RCC 7860 (cell line): ENCODE measurements at places on chromosomes 13 and 19.

- no peak for DNase-seq
Observed at GRCh38 chr13:31649766-31650165, 89.6 kb upstream of the RXFP2 start.

DNA sequence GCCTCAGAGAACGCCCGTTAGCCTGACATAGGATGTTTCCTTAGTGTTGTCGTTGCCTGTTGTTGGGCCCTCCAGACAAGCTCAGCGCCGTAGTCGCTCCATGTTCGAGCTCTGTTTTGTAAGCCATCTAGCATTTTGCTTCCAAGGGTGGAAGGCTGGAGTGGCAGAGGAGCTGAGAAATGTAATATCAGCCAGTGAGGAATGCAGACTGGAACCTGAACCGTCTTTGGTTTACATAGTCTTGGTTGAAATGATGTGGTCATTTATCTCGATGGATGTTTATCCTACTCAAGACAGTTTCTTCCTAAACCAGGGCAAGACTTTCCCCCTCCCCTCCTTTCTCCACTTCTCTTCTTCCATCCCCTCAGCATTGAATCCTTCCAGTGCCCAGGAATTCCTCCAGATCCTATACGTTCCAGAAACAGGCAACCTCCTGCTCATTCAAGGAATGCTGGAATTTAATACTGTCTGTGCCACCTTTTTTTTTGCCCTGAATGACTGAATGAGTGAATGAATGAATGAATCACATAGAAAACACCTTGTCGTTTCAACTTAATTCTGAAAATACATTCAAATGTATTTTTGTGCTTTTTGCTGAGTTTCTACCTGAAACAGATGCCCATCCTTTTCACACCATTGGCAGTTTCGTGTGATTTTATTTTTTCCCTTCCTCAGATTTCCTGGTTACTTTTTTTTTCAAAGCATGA lies 109.5 kb upstream of the MBNL2 start:
- DNase-seq = no peak

- DNase-seq = peak; percentile 14
Observed at GRCh38 chr13:27283906-27284493, 13.4 kb downstream of the RASL11A start.

- DNase-seq = peak; percentile 7
Observed at GRCh38 chr13:112102243-112102642, 35.3 kb downstream of the SOX1 start.

- no peak for DNase-seq
Observed at GRCh38 chr19:11338121-11338520, 1.3 kb downstream of the RAB3D start.

DNA sequence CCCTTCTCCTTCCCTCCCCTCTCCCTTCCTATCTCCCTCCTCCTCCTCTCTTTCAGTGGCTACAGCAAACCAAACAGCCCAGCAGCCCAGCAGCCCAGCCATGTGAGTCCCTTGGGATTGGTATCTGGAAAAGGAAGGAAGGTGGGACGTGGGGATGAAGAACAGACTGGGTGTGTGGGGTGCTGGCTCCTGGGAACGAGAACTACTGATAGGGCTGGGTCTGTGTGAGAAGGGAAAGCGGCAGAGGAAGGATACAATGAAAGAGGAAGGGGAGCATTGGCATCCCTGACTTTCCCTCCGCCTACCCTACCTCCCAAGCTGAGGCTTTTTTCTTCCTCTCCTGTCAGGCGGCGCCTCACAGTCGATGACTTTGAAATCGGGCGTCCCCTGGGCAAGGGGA lies 863 bp downstream of the AURKC start:
- DNase-seq = no peak
